ENCODE measurements at places on chromosomes 6 and 20.

- no peak overlapping the region for H3K4me3 ChIP-seq
- peak overlapping the region; percentile 51 for H3K27ac ChIP-seq
- peaks cover 10% of the 10 kb centered on the region for H3K4me1 ChIP-seq
- no peaks in the 10 kb centered on the region for H3K36me3 ChIP-seq
- no peak for DNase-seq
These were observed 7.8 kb upstream of the E2F1 start for GRCh38 chr20:33693741-33694638.

GRCh38 chr6:9795880-9796279 lies 619.0 kb downstream of the TFAP2A start:
- H3K27ac ChIP-seq = no peak overlapping the region
- no peaks in the 10 kb centered on the region for H3K4me1 ChIP-seq
- H3K27me3 ChIP-seq = no peaks in the 10 kb centered on the region

DNA sequence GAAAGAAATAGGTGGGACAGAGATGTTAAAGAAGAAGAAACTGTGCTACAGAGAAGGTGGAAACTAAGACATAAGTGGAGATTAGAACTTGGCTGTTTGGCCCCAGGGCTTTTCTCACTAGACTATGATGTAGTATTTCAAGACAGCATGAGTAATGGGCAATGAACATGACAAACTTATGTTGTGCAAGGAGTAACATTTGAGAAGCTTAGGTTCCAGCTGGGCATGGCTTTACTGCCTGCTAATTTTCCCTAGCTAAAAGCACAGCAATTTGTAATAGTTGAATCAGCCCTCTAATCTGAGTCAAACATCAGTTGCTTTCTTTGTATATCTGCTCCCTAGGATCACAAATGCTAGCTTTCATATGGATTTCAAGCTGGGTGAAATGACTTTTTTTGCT lies 294.3 kb upstream of the BMP2 start:
- DNase-seq = no peak
- no peaks in the 10 kb centered on the region for H3K27me3 ChIP-seq
- H3K4me3 ChIP-seq = no peak overlapping the region
- H3K4me1 ChIP-seq = no peaks in the 10 kb centered on the region
- no peaks in the 10 kb centered on the region for H3K36me3 ChIP-seq

GRCh38 chr6:123089226-123089625 lies 93.2 kb downstream of the CLVS2 start:
- no peak for DNase-seq
- no peaks in the 10 kb centered on the region for H3K36me3 ChIP-seq
- H3K27me3 ChIP-seq = no peaks in the 10 kb centered on the region
- no peak overlapping the region for H3K27ac ChIP-seq

- no peak for DNase-seq
- no peak overlapping the region for H3K4me3 ChIP-seq
- H3K36me3 ChIP-seq = no peaks in the 10 kb centered on the region
- H3K4me1 ChIP-seq = no peaks in the 10 kb centered on the region
- H3K27me3 ChIP-seq = no peaks in the 10 kb centered on the region
These were observed 55.0 kb downstream of the SCML4 start for GRCh38 chr6:107769053-107769658.

- peak; percentile 52 for DNase-seq
- H3K27me3 ChIP-seq = no peaks in the 10 kb centered on the region
- H3K27ac ChIP-seq = peak overlapping the region; percentile 4
- no peak overlapping the region for H3K4me3 ChIP-seq
These were observed 33.9 kb downstream of the SUN5 start for GRCh38 chr20:32970115-32970972.

Data from upper lobe of right lung (tissue), 1 donor.